ENCODE measurements at places on chromosomes 2 and 18. TPM values are rescaled to one million over a fixed set of nuclear protein-coding genes. Genes with fewer than 3 reads are reported as not detected.

The CCDC150 gene
- 7.1 TPM for total RNA-seq

The IL37 gene
- not detected for total RNA-seq

The TAF1B gene
- 58.5 TPM for total RNA-seq

The PLA2R1 gene
- 9.3 TPM for total RNA-seq

The RAB6C gene
- total RNA-seq = not detected

The FAHD2B gene
- 18.5 TPM for total RNA-seq

The SCG2 gene
- total RNA-seq = 0.32 TPM
